ENCODE measurements at places on chromosomes 11 and 22. TPM values are rescaled to one million over a fixed set of nuclear protein-coding genes. Genes with fewer than 3 reads are reported as not detected.

DNA sequence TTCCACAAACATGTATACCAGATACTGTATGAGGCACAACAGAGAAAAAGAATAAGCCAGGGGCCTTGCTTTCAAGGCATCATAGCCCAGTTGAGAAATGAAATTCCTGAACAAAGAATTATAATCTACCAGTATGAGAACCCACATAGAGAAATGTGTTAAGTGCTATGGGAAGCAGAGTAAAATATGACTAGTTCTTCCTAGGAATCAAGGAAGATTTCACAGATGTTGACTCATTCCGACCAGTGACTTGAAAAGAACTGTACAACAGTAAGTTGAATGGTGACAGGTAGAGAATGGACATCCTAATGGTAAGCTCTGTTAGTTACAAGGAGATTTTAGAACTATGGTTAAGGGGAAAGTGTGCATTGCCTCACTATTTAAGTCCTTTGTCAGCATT, 102.6 kb downstream of the TRIM44 start:
- DNase-seq: no peak

DNA sequence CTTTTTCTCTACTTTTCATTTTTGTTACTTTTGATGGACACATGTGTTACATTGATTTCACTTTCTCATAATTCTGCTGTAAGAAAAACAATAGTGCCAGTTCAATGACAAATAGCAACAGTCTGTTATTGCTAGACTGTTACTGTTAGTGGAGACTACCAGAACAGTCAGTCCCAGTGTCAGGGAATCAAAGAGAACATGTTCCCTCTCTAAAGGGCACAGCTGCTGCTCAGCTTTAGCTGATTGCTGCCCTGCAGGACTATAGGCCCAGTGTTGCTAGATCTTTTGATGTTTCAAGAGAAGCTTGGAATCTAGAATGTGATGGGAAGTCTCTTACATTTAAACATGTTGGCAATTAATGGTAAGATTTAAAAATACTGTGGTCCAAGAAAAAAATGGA, 3.4 kb downstream of the BIRC3 start:
- DNase-seq: no peak

Gene DUSP8
- total RNA-seq: 0.22 TPM

DNA sequence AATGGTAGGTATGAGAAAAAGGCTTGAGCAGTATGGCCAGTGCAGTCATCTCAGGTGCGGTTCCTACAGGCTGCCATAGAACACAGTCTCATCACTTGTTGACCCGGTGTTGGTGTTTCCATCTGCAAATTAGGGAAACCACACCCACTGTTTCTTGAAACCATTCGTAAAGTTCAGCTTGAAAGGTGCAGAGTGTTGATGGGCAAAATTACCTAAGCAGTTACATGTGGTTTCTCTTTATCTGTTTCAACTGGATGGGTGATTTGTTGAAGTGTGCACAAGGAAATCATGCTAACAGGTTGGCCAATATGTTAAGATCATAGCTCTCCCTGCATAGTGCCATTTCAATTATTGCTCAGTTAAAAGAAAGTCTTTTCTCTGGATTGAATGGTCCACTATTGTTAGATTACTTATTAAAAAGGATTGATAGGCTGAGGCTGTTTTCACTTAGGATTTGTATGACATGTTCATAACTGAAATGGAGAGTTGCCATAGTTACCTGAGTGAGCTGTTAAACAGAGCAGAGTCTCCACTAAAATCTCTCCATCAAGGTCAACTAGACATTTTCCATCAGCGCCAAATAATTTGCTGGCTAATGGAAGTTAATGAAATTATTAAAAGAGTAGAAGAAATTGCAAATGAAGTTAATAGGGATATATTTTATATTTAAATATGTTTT, 203.1 kb upstream of the MTMR2 start:
- no peak for DNase-seq

DNA sequence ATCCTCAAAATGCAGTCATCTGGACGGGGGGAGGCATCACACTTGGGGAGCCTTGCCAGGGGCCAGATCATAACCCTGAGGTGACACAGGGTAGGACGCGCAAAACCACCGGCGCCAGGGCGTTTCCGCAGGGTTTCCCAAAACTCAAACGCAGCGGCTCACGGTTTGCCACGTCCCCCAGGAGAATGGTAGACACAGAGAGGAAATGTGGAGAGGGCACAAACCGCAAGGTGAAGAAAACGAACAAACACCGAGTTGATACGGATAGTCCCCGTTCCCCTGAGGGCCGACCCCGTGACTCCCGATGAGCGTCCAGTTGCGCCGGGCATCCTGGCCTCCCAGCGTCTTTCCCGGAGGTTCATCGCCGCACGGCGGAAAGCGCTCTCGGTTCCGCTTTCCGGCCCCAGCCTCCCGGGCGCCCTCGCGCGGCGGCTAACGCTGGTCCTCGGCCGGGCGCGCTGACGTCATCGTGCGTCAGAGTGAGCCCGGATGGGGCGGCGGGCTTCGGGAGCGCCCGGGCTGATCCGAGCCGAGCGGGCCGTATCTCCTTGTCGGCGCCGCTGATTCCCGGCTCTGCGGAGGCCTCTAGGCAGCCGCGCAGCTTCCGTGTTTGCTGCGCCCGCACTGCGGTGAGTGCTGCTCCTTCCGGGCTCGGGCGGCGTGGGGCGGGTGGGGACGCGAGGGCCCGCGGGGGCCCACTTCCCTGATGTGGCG, at the start of gene BIRC2:
Gene BIRC2, plus strand, starts transcription at position 467 of the 714 bp plus-strand sequence. CDS start 2,641 bp downstream, outside the sequence.
- peak; percentile 94 for DNase-seq

DNA sequence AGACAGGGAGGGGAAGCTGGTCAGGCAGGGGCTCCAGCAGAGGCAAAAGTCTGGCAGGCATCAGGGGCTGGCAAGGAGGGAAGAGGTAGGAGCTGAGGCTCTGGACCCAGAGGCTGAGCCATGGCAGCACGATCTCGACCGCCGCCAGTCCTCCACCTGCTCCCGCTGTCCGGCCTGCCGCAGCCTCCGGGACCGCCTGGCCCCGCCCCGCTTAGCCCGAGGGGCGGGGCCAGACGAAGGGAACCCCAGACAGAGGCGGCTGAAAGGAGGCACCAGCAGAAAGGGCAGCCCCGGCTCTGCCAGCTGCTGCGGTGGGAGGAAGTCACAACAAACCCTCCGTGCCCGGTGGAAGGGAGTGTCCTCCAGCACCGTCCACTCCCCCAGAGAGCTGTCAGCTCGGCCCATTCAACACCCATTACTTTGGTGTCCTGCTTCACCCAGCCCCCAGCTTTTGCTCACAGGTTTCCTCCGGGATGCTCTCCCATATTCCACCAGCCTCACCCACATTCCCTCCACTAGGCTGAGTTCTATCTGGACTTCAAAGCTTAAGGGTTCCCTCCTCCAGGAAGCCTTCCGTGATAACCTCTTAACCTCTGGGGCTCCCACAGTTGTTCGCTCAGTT, at the start of gene MFNG:
Gene MFNG, minus strand, starts transcription at position 161 of the 622 bp plus-strand sequence. CDS start 207 bp downstream, outside the sequence.
- DNase-seq: peak; percentile 68

Gene PGA5
- total RNA-seq: not detected

DNA sequence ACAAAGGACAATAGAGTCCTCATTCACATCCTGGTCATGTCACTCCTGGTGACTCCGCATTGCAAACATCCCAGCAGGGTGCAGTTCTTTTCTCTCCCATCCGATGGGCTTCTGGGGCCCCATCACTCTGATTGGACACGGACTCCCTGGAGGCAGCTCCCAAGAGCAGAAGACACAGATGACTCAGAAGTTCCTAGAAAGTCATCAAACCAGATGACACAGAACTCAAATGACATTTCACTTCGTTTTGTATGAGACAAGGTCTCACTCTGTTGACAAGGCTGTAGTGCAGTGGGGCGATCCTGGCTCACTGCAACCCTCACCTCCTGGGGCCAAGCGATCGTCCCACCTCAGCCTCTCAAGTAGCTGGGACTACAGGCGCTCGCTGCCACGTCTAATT, 33.2 kb downstream of the ZNF195 start:
- no peak for DNase-seq

DNA sequence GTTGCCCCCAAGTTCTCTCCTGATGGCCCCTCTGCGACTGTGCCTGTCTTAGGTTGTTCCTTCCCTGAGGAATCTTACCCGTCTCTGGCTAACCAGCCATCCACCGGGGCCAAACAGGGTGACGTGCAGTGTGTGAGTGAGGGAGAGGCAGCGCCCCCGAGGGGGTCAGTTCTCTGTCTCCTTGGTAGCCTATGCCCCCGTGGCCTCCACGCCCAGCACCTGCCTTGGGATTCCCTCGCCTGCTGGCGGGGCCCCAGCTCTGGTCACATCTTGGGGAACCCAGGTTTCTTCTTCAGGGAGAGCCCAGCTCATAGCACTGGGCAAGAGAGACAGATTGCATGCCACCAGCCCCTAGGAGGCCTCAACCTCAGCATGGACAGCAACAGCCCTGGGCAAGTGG, 5.8 kb downstream of the NXF1 start:
- no peak for DNase-seq

DNA sequence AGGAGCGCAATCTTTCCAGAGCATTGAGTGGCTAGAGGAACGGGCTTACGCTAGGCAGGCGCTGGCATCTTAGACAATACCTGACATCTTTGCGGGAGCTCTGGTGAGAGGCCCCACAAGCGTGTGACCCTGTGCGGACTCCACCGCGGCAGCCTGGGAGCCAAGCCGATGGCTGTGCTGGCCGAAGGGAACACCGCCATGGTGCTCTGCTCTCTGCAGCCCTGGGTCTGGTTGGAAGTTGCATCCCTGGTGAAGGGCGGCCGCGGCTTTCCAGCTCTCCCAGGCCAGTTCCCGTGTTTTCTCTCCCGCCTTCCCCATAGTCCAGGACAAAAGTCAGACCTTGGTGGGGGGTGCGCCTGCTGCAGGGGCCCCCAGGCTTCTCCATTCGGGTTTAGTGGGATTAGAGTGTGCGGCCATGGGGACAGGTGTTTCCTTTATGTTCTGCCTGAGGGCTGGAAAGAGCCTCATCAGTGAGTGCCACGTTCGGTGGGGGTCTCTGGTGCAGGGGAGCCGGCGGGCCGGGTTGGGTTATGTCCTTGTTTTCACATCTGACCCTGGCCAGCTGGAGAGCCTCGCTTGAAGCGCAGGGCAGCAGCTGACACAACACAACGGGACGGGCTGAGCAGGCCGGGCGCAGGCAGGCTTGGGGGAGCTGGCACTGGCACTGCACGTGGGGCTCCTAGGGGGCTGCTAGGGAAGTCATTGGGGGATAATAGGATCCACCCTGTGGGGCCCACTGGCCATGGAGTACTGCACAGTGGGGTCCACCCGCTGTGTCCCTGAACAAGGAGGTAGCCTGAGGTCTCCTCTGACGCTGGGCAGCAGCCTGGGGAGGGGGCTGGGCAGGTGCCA, 94.8 kb downstream of the KCNQ1 start:
- no peak for DNase-seq

DNA sequence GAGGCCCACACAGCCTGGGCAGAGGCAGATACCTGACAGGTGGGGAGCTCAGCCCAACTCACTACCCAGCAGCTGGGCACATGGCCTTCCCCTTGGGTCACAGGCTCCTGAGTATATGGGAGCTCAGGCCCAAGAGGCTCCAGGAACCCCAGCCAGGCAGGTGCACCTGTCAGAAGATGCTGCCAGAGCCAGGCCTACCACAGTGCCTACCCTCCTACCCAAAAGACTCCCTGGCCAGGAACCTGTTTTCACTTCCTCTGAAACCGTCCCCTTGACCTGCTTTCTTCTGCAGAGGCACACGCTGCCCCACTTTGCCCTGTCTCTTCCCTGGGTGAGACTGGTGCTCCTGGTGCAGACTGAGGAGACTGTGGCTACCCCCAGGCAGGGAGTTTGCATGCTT, 2.9 kb downstream of the CHID1 start:
- DNase-seq: no peak

DNA sequence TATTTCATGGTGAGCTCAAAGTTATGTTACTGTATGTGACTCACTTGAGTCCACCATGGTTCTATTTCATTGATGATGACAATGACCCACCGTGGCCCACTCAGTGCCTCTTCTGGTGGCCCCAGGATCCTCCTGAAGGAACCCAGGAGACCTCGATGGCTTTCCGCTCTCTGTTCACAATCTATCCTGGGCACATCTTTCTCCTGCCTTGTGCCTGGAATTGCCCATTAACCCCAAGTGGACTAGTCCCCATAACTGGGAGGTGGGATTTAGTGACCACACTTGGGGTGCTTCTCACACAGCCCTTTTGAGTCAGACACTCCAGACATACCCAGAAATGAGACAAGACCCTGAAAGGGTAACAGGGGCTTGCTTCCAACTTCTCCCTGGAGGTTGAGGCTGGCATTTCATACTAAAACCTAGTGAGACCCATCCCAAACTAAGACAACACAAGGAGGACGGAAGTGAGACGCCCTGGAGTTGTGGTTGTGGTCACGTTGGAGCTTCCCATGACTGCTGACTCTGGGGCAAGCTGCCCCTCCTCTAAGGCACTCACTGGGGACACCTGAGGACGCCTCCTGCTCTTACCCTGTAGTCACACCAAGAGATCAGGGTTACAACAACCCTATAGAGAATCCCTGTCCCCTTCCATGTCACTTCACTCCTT, 22.1 kb downstream of the IGLL5 start:
- DNase-seq: no peak

DNA sequence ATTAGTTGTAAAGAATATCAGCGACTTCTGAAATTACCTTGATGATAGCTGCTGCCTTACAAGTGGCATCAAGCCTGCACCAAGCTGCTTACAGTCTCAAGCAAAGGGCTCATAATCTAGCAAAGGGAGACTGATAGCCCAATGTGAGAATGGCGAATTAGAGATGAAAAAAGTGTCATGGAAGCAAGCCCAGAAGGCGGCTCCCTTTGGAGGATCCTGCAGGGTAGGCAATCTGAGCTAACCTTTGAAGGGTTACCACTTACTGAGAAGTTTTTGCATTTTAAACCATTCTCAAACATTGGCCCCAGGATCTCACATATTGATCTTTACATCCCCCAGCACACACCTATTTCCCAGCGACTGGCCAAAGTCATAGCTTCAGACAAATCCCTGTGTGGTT, 18.5 kb downstream of the GAB2 start:
- DNase-seq: no peak

Gene MIAT
- total RNA-seq: 0.22 TPM

Gene SLC25A18
- not detected for total RNA-seq
